Stimulated activated CD8-positive, alpha-beta memory T cell treated with anti-CD3 and anti-CD28 coated beads, Interleukin-4, amount 100 ng/mL, for 48 hours (primary cell): ENCODE measurements at places on chromosomes 13 and 19.

- DNase-seq = no peak
Observed at GRCh38 chr19:6671960-6672359, 2.0 kb upstream of the TNFSF14 start.

DNA sequence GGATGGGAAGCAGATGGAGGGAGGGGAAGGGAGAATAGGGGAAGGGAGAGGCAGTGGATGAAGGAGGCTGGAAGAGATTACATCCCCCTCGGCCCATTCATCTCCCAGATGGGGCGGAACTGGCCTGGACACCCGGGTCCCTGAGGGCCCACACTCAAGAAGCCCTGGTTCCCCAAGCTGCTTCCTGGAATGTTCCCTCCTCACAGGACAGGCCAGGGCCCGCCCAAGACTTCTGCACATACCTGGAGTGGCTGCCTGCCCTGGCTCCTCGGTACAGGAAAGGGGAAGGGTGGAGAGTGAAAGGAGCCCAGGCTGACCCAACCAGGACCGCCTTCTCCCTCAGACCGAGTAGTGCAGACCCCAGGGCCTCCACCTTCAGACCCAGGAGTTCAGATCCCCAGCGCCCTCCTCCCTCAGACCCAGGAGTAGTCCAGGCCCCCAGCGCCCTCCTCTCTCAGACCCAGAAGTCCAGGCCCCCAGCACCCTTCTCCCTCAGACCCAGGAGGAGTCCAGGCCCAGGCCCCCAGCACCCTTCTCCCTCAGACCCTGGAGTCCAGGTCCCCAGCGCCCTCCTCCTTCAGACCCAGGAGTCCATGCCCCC lies 489 bp downstream of the NTF4 start:
- DNase-seq = no peak

DNA sequence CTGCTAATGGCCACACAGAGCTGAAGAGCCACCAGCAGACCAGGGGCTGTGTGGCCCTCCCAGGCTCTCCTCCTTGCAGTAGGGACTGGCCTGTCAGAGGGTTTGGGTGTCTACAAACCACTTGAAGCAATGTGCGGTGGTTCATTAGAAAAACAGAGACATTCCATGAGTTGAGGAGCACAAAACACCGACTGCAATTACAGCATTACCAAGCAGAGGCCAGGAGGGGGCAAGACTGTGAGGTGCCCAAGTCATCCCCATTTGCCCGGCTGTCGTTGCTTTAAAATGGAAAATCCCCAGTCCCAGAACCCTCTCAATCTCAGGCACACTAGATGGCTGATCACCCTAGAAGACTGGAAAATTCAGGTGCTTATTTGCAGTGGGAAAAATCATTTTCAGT lies 15.0 kb downstream of the TMTC4 start:
- no peak for DNase-seq

- no peak for DNase-seq
Observed at GRCh38 chr13:71217827-71218226, 649.2 kb downstream of the DACH1 start.

- no peak for DNase-seq
Observed at GRCh38 chr13:60348097-60348496, 48.9 kb upstream of the TDRD3 start.

DNA sequence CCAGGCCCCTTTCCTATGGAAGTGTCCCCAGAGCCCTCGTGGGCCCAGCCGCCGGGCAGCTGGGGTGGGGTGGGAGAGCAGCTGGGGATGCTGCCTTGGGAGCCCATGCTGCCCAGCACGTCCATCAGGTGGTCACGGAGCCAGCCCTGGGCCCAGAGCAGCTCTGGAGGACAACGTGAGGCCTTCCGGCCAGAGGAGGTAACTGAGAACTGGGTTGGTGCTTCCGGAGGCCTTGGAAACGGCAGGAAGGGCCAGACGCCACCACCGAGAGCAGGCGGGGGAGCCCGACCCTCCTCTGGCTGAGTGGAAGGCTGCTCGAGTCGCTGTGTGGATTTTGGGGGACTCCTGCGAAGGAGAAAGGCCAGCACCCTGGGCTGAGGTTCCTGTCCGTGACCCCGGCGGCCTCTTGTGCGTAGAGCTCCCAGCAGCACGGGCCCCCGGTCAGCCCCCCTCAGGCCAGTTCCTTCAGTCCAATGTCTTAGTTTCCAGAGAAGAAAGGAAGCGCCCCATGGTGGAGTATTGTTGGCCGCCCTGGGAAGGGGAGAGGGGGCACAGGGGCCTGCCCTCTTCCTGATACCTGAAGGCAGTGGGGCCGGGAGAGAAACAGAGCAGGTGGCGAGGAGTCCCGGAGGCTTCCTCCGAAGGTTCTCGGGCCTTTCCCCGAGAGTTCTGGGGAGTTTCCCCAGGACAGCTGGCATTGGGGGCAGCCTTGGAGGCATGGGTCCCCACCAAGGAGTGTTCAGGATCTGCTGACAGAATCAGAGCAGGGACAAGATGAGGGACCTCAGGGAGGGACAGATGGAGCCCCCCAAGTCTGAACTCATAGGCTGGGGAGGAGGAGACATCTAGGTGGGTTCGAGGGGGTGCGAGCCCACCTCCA lies 68.8 kb downstream of the MLLT1 start:
- no peak for DNase-seq

- DNase-seq = no peak
Observed at GRCh38 chr13:113544896-113545295, 39.7 kb upstream of the TFDP1 start.

DNA sequence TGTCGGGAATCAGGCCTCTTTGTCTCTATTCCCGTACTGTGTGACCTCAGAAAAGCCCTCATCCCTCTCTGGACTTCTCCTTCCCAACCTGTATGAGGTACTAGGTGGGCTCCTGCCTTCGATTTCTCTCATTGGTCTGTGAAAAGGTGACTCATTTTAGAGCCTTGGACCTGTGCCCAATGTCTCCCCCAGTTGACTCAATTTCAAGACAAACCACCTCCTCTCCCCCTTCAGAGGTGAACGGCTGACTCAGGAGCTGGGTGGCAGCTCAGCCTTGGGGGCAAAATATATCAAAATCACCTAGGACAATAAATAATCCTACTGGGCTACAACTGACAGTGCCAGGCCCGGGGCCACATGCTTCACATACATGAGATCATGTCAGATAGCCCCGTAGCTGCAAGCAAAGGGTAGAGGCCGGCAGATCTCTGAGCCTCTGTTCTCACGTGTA lies 630 bp downstream of the COQ8B start:
- peak; percentile 84 for DNase-seq

- no peak for DNase-seq
Observed at GRCh38 chr19:40314656-40315055, 29.5 kb upstream of the AKT2 start.

DNA sequence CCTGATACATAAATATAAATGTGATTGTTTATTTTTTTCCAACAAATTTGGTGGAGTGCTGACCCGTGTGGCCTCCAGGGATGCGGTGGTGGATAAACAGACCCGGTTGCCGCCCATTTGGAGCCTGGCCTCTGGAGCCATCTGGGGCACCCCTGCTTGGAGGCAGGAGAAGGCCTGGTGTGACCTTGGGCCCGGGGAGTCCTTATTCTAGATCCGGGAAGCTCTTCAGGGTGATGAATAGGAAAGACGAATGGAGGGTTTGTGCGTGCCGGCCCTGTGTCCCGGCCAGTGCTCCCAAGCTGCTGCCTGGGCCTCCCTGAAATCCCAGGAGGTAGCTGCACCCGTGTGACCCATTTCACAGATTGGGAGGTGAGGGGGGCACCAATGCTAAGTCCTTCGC lies 11.5 kb downstream of the PAK4 start:
- DNase-seq = no peak

DNA sequence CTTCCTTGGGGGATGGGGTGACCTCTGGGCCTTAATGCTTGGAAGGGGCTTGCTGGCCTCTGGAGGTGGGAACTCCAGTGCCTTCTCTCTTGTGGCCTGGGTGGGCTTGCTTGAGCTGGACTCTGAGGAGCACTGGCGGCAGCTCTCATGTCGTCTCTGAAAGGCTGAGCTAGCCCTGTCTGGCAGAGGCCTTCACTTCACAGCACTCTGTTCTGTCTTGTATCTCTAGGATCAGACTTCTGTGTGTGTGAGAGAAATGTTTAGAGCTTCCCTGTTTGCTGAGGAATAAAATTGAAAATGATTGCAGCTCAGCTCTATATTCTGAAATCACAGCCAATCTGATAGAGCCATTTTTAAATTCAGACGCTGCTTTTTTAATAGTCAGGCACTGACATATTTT lies 185.3 kb downstream of the KCNRG start:
- DNase-seq = no peak

GRCh38 chr19:30333291-30334065 lies 38.7 kb upstream of the ZNF536 start:
- no peak for DNase-seq

DNA sequence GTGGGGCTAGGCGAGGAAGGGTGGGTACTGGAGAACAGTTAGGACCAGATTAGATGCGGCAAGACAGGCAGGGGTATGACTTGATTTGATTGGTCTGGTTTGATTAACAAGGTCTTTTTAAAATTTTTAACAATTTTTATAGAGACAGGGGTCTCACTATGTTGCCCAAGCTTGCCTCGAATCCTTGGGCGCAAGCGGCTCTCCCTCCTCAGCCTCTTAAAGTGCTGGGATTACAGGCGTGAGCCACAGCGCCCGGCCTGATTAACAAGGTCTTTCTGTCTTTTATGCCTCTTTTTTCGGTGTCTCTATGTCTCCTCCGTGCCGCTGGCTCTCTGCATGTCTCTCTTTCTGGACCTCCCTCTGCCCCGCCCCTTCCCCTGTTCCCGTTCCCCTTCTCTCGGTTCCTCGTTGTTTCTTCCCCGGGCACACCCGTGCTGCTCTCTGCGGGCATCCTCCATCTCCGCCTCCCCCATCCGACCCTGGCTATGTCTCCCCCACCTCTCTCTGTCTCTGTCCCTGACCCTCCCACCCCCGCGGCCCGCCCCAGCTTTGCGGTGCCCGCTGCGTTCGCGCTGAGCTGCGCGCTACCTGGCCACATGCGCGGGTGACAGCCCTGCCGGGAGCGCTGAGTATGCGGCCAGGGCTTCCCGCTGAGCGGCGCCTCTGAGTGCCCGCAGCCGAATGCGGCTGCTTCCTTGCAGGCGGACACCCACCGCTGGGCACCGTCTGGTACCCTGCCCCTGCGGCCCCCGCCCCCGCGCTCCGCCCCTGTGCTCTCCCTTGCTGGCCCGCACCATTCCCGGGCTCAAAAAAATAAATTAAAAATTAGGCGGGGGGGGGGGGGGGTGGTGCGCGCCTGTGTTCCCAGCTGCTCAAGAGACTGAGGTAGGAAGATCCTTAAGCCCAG lies 8.1 kb upstream of the SDHAF1 start:
- peak; percentile 39 for DNase-seq

GRCh38 chr19:21519488-21519887 lies 14.1 kb downstream of the ZNF429 start:
- DNase-seq = no peak

- no peak for DNase-seq
Observed at GRCh38 chr13:37615276-37615675, 16.7 kb upstream of the POSTN start.

DNA sequence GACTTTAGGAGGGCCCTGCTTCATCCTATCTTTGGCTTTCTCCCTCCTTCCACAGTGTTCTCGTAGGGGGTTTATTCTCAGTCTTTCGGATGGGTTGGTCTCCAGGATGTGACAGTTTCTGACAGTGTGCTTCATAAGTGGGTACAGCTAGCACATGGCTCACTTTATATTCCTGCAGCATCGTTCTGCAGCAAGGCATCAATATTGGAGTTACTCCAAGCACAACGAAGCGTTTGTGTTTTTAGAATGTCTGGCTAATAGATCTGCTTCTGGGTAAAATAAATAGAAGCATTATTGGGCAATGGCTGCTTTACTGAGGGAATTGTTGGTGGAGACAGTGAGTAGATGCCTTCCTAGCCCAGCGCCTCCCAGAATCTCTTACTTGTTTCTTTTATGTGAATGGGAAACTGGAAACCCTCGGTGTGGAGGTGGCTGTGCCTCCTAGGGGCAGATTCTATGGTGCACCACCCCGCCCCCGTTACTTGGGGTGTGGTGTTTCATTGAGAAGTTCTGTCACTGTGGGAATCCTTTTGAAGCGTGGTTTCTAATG lies 2.0 kb downstream of the FARP1 start:
- DNase-seq = no peak

- DNase-seq = peak; percentile 43
Observed at GRCh38 chr19:4678881-4679790, 9.0 kb upstream of the MYDGF start.

DNA sequence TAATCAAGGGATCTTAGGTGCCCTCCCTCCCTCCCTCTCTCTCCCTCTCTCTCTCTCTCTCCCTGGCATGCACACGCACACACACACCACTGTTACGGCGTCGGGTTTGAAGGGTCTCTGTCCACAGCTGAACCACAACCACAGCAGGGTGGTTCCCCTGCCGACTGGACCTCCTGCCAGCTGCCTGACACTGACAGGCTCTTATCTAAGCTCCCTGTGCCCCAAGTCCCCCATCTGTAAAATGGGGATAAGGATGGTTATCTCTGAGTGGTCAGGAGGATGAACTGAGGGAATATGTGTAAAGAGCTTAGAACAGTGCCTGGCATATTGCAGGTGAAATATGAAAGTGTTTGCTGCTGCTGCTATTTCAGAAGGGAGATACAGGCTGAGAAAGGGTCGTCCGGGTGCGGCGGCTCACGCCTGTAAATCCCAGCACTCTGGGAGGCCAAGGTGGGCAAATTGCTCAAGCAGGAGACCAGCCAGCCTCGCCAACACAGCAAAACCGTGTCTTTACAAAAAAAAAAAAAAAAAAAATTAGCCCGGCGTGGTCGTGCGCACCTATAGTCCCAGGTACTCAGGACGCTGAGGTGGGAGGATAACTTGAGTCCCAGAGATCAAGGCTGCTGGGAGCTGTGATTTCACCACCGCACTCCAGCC lies 852 bp upstream of the SHISA7 start:
- DNase-seq = no peak

DNA sequence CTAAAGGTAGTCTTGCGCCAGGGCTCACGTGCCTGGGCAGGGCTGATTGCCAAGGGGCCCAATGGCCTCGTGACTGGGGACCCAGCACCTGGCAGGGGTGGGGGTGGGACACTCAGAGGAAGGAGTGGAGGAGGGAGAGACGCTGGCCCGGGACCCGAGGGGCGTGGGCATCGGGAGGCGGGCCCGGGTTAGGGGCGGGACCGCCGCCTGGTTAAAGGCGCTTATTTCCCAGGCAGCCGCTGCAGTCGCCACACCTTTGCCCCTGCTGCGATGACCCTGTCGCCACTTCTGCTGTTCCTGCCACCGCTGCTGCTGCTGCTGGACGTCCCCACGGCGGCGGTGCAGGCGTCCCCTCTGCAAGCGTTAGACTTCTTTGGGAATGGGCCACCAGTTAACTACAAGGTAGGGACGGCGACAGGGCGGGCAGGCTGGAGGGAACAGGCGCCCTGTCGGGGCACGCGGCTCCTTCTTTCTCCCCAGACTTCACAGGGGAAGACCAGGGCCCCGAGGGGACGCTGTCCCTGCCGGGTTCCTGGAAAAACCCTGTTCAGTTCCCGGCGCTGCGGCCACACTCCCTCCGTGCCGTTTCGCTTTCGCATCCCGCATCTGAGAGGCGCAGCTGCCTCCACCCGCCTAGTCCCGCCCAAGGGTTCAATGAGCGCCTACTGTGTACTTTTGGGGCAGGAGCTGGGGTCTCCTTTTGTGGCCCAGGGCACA lies at the start of gene IFI30:
IFI30 (plus strand) TSS at position 242 of the 717 bp plus-strand sequence; CDS start at position 271, 29 bp downstream.
- peak; percentile 79 for DNase-seq

GRCh38 chr13:30722361-30722760 lies 13.0 kb upstream of the ALOX5AP start:
- DNase-seq = no peak
